ENCODE measurements at places on chromosomes 11 and 22.
A peak's percentile ranks its signal among the peaks of the same experiment; 100 is the strongest.

DNA sequence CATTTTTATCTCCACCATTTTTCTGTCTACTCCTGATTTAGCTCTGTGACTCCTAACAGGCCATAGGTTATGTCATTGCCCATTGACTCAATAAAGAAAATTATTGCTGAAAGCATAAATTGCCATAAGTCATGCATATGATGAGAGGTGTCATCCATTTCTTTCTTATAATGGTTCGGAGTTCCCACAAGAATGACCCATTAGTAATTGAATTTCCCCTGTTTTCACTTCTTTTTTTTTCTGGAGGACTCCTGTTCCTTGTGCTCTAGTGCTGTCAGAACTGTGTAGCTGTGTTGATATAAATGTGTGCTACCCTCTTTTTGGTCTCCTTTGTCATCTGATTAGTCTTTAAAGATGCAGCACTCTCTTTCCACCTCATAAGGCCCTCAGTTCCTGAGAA lies 22.9 kb upstream of the CARD18 start:
- no peak for DNase-seq

DNA sequence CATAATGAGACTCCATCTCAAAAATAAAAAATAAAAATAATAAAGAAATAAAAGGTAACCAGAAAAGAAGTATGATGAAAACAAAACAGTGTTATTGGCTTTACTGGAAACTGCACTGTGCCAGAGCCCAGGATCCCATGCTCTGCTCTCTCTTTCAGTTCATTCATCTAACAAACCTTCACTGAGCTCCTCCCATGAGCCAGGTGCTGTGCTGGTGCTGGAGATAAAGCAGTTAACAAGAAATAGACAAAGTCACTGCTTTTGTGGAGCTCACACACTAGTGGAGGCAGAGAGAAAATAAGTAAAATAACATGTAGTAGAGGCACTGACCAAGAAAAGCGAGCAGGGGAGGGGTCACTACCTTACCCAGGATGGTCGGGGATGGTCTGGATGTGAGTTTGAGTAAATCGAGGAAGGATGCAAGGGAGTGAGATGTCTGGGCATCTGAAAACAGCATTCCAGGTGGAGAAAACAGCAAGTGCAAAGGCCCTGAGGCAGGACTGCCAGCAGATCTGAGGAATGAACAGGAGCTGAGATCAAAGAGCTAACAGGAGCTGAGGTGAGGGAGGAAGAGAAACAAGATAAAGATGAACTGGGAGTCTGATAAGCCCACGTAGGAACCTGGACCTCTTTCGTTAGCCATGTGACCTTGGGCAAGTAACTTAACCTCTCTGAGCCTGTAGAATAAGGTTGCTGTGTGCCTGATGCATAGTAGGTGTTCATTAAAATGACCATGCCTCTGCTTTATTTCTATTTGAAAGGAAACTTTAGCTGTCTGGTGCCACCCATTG lies 31.3 kb upstream of the CD82 start:
- no peak for DNase-seq

- no peak for DNase-seq
Observed at GRCh38 chr11:67090717-67091116, 28.3 kb upstream of the KDM2A start.

GRCh38 chr11:7019500-7020182 lies 505 bp downstream of the ZNF214 start:
- peak; percentile 43 for DNase-seq

DNA sequence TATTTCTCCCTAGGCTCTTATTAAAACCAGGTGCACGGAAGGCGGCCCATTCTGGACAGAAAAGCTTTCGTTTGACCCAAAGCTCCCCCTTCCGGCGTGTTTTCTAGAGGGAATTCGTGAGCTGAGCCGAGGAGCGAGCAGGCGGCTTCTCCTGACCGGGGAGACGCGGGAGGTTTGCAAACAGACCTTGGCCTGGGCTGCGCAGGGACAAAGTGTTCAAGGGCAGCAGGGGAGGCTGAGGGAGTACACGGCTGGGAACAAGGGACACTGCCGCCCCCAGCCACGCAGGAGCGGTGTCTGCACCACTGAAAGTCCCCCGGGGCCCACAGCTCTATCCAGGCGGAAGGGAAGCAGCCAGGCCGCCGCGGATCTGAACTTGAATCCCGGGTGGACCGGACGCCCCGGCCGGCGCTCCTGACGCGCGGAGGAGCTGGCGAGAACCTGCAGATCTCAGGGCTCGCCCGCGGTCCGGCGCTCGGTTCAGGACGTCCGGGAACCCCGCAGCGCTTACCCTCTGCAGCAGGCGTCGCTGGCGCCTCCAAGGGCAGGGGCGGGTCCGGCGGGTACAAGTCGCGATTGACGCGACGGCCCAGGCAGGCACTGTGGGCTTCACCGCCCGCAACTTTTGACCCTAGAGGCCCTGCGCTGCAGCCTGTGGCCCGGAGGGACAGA lies 101.9 kb downstream of the WT1 start:
- DNase-seq: no peak

DNA sequence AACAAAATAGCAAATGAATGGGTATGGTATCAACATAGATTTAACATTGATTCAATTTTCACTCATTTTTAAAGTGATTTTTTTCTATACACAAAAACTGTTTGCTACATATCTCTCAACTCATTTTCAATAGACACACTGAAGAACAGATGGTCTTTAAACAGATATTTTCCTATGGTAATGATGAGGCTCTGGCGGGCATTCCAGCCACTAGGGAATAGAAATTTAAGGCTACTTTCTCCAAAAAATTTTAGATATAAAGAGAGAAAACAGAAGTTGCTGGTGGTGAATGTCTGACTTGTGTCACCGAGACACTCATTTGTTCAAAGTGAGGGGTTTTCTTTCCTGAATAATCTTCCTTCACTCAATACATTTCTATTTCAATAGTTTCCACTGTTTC lies 693.0 kb downstream of the ETS1 start:
- DNase-seq: no peak

- peak; percentile 63 for DNase-seq
Observed at GRCh38 chr22:37198258-37199102, 10.4 kb upstream of the C1QTNF6 start.

DNA sequence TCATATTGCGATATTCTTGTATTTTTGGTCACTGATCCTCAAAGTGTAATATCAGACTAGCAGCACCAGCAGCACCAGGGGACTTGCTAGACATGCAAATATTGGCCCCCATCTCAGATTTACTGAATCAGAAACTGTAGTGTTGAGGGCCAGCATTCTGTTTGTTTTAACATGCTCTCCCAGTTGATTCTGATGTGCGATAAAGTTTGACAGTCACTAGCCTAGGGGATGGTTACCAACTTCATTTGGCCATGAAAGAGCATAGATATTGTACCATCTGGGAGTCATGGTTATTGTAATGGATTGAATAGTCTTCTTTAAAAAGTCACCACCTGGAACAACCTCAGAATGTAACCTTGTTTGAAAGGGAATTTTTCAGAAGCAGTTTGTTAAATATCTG lies 1090.4 kb upstream of the RAG2 start:
- DNase-seq: no peak

Data from NCI-H345 (cell line).